ENCODE measurements at places on chromosomes 4 and X.

- no peak for DNase-seq
Measured at GRCh38 chr4:168486912-168487281, 6.6 kb upstream of the DDX60L start.

DNA sequence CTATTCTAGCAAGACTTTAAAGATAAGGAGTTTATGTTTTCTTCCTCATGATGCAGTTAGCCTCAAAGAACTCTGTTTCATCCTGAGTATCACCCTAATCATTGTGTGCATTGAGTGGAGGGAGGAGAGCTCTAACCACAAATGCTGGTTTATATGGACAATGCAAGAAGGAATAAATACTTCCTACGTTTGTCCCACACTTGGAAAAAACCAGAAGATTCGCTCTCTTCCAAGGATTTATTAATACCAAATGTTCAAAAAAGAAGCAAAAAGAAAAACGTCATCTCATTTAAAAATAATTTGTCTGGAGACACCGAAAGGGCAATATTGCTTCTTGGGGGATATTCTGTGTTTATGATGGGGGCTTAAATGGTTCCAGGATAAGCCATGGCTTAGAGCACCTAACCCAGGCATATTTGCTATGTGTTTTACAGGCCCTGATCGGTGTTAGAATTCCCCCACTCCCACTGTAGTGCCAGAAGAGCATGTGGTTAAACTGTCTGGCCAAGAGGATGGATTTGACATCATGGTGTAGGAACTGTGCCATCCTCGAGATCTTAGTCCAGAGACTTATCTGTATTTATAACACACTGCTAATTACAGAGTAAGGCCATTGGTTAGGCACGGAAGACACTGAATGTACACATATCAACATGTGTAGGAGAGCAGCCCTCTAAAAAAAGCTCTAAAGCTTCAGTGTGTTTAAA lies 227.2 kb downstream of the ANK2 start:
- no peak for DNase-seq

- DNase-seq, result no peak
Measured at GRCh38 chr4:151692821-151693673, 67.8 kb downstream of the GATB start.

DNA sequence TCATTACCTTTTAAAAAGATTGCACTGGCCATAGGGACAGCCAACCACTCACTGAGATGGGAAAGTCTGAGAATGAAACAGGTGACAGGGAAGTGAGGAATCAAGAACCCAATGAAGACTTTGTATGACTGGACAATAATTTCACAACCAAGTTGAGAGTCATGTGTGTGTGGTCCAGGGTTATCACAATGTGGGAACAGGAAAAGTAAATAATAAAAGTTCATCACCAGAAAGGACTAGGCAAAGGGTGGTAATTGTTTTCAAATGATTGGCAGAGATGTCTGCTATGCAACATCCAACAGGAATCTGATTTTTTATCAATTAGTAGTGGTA lies 129.3 kb downstream of the AMELX start:
- DNase-seq, result no peak

DNA sequence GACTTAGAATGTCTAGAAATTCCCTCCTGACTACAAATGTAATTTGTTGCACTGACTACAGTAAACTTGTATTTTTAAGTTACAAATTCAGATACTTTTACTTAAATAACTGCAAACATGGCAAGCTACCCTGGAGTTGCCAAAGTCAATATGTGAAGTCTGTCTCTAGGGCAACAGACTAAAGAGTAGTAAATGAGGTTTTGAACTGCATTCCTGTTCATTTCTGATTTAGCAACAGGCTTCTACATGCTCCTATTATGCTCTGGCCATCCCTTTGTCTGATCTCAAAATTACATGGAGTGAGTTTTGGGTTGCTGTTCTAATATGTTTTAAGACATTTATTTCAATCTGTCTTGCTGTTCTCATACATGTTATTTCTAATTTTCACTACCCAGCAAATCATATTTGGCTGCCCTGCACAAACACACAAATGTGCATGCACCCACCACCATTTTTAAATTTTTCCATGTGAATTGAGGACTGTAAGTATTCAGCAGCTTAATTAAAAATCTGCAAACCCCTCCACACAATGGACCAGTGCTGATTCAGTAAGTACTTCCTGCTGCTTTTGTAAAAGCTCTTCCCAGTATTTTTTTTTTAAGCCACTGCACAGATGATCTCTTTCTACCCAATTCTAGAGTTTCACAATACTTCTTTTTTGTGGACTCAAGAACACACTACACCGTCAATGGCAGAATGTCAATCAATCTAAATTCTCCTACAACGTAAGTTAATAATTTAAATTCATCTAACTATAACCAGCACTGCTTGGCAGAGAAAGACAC lies 26.7 kb downstream of the SH3RF1 start:
- no peak for DNase-seq

DNA sequence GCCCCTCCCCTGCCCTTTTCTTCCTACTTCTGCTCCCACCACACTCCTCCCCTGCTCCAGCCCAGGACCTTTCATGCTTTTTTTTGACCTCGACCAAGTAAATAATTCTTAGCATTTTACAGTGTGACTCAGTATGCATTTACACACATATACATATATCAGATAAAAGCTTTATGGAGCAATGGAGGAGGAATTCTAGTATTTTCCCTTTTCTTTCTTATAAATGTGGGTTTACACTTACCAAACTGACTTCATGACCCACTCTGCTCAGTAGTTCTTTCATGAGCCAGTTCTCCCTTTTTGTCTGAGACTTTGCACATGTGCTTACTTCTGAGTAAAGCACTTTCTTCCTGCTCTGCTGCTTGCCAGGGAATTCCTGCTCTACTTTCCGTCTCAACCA lies 111.8 kb upstream of the H2AZ1 start:
- DNase-seq, result no peak

DNA sequence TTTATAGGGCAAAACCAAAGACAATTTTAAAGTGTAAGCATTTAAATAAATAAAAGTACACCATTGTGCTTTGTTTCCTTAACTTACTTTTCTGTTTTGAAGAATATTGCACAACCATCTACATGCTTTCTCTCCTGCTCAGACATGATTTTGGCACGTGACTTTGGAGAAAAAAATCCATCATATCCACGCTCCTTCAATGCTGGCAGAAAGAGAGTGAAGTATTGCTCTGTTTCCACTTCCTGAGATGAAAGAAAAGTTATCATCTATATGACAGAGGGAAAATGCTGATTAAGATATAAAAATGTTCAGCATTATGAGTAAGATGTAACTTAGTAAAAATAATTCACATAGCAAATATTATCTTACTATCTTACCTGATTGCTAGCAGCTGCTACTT lies 77.1 kb downstream of the CNOT6L start:
- DNase-seq, result no peak

DNA sequence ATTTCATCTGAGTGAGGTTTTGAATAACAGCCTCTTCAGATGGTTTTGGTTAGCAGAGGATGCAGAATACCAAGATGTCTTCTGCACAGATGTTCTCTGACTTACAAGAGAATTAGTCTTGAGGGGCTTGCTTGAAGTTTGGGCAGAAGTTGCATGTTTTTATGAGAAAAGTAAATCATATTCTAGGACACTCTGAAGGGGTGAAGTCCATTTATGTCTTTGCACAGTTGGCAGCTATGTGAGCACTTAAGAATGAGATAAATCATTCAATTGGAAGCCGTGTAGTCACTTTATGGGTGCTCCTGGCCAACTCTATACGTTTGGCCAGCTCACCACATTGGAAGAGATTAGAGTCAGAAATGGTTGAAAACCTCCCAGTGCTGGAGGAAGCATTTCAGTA lies 252.7 kb upstream of the KCNIP4 start:
- DNase-seq, result no peak

GRCh38 chr4:152374153-152374552 lies 161.7 kb downstream of the FBXW7 start:
- no peak for DNase-seq

DNA sequence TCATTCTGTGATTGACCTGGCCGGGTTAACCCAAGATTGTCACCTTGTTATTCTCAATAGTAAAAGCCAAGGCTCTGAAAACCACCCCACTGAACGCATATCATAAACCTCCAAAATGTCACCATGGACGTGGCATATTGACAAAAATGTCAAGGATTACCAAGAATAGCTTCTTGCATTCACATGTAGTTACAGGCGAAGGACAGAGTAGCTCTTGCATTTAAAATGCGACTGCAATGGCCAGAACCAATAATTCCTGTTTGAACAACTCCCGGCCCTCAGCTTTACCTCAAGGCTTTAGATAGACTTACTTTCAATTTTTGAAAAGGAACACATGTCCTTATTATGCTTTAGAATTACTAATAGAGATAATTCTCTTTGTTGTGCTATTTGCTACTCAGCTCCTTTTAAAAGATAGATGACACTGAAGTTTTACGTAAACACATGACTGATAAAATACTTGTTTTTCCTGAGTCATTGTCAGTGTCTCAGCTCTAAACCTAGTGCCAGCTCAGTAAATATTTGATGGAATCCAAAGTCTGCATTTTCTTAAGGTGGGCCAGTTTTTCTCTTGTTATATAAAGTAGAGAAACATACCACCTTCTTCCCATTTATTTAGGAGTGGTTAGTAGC lies 66.3 kb downstream of the CLDN34 start:
- no peak for DNase-seq

DNA sequence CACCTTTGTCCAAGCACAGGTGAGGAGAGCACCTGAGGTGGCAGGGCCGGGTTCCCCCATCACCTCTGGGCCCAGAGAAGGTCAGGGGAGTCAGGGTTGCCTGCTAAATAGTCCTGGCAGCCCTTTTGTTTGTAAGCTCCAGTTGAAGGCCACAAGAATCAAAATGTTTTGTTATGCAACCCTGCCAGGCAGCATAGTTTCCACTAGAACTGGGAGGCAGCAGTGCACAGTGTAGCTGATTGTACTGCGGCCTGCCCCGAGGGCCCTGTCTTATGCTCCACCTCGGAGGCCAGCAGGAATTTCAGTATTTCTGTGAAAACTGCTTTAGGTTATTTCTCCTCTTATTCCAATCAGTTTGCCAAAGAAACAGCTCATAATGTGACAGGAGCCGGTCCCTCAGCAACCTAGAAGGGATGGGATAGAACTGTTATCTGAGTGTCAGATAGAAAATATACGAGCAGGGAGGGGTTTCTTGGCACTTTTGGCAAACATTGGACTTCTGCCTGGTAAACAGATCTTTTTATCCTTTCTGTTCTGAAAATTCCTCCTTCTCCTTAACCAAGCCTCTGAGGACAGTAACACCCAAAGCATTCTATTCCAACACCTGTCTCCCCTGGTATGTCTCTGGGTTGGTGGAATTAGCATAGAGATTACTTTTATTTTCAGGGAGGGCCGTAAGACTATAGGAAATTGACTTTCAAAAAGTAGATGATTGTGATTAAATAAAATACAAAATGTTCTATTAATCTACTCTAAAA lies 93.6 kb downstream of the LNX1 start:
- no peak for DNase-seq

GRCh38 chr4:153440475-153440874 lies 25.7 kb upstream of the TMEM131L start:
- DNase-seq, result no peak

DNA sequence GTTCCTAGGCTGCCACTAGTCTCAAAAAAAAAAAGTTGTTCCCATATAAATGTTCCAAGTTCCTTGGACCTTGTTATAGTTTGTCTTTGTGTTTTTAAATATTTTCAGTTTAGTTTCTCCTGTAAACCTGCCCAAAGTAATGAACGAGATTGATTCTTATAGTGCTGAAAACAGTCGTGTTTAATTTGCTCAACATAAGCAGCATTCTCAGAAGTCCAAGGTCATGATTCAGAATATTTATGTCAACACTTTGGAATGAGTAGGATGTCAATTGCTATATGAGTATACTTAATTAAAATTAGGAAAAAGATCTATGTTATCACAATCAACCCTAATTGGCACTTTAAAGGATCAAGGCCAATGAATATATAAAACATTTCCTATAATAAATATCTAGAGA lies 510.9 kb downstream of the PPP4R3C start:
- no peak for DNase-seq

DNA sequence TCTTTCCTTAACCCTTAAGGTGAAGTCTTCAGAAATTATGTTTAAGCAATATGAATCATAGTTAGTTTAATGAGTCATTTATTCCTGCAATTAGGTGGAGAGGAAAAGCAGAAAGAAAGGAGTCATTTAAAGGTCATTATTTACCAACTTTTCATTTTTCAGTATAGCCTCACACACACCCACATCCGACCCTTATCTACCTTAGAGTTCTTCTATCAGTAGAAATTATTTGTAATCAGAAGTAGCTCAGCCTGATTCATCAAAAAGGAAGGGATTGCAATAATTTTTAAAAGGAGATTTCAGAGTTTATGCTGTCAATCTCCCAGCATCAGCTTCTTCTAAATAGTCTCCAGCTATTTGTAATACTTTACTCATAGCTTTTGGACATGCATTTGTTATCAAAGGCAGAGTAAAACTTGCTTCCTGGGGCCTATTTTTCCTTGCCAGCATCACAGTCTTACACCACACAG lies 5.9 kb downstream of the ANXA10 start:
- DNase-seq, result no peak

DNA sequence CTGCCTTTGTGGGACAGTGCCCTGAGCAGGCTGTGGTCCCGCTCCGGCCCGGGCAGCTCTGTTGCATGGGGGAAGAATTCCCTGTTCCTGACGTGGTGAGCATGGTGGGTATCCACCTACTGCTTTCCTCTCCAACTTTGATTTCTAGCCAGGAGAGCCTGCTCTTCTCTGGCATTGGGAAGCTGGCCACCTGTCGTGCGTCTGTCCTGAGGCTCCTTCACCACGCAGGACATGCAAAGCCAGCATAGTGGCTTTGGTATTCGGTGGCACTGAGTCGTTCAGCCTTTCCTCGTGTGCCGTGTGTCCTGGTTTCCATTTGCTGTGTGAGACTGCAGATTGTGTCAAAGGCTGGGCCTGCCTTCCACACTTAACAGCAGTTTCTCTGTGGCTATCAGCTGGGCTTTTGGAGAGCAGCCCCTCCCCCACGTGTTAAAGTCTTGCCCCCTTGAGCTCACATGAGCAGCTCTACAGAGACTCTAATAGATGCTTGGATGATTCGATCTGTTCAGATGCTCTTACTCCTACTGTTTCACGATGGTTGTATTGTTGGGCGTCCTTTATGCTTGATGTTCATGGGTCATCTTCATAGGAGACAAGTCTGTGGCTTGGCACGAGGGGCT lies 46.3 kb upstream of the CLCN4 start:
- no peak for DNase-seq

GRCh38 chrX:109623997-109624396 lies 975 bp downstream of the KCNE5 start:
- DNase-seq, result no peak

- DNase-seq, result no peak
Measured at GRCh38 chrX:96449896-96450295, 234.7 kb upstream of the DIAPH2 start.

DNA sequence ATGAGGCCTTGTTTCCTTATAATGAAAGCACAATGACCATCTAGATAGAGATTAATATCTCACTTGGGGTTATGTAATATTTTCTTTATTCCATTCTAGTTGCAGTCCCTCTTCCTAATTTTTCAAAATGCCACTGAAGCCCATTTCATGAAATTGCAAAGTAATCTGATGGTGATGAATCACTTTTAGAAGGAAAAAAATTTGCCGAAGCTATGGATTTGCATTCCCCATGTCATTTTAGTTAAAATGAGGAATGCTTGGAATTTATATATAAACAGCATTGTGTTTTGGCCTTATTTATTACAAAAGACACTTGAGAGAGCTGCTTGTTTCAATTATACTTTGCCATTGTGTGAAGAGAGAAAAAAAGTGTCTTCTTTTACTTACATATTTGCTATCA lies 241.7 kb upstream of the TEX13A start:
- no peak for DNase-seq
